ENCODE measurements at places on chromosomes 5 and 9.

DNA sequence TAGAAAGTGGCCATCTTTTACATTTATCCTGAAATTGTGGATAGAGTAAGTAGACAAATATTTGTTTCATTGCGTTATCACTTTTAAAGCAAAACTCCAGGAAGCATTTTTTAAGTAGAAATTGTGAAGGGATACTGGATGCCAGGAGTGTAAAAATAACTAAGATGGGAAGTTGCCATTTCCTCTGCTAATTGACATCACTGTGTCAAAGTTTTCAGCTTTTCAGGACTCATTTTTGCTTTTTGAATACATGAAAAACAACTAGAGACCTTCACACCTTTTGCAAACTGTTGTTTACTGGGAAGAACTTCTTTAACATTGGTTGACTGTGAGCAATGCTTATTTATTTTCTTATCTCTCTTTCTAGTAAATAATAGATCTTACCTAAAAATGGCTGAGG is 337.5 kb downstream of the NR2F1-AS1 start:
- DNase-seq, result no peak

GRCh38 chr5:133801955-133802751 is 166.3 kb downstream of the C5orf15 start:
- no peak for DNase-seq

DNA sequence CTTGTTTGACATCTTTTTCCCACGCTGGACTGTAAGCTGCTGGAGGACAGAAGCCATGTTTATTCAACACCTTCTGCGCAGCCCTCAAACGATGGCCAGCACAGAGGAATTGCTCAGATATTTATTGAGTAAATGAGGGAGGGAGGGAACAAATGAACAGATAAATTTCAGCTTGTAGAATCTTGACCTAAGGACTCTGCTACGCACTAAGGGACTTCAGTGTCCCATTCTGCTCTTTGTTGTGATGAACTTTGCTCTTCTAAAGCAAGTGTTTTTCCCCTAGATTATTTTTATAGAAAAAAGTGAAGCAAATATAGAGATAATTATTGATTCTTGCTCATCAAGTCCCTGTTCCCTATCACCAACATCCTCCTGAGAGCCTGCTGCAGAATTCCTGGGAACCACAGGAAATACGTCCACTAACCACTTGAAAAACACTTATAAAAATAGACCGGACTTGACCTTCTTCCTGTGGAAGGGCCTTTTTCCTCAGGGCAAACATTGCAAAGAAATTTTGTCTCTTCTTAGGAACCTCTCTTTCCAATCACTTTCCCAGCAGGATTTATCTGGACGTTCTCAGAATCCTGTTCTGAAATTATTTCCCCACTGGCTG is 54.9 kb downstream of the FGF1 start:
- DNase-seq, result no peak

DNA sequence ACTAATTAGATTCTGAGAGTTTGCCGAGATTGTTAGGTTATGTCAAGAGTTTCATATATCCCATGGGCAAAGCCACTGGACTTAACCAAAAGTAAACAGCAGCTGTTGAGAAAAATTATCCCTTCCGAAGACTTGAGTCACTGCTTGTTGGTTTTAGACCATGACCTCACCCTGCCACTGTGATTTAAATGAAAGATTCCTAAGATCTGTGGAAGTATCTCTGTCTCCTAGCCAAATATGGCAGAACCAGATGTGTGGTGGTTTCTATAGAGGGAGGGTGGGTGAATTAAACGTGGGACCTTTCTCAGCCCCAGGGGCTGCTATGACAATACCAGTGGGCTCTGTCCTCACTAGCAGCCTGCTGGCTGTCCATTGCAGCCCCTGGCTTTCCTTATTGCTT is 19.3 kb downstream of the DMRT3 start:
- no peak for DNase-seq

- DNase-seq, result peak; percentile 9
Measured at GRCh38 chr5:157106630-157107461, 2.0 kb downstream of the HAVCR2 start.

DNA sequence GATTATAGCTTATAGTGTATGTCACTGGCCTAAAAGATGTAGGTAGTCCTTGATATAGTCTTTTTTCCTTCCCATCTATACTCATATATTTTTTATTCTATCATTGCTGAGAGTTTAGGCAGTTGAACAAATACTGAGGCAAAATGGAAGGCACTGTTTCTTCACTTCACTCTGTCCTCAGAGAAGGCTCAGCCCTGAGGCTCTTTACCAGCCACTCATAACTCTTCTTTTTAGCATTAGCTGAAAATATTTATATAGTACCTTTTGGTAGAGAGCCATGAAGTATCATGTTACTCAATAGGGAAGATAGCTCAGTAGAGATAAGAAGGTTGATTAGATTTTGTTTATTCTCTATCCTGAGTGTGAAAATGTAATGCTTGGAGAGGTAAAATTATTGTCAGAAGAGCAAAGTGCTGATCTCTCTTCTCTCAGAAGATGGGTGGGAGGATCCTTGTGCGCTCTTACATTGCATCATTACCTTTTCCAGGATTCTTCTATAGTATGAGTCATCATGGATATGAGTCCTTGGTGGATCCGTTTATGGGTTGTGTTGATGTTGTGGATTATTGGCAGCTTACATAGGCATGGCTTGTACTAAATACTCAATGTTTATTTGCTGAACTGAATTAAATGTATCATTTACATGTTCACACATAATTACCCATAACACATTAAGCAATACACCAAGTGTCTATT is 88.1 kb downstream of the ANXA1 start:
- no peak for DNase-seq

DNA sequence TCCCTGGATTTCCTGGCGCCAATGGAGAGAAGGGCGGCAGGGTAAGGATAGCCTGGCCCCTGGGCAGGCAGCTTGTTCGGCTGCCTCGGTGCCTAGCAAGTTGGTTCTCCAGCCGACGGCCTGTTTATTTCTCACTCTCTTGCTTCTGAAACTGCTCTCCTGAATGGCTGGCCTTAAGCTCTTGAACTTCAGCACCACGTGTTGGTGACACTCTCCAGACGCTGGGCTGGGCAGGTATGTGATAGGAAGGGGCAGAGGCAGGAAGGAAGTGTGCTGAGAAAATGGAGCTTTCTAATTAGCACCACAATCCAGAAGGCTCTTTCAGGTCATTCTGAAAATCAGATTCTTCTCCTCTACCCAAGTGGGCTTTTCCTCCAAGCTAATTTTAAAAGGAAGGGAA is 91.4 kb upstream of the FCN2 start:
- DNase-seq, result no peak

- DNase-seq, result no peak
Measured at GRCh38 chr9:1708219-1708618, 306.9 kb upstream of the SMARCA2 start.

GRCh38 chr5:139052975-139053374 is 145.2 kb downstream of the SIL1 start:
- no peak for DNase-seq

- no peak for DNase-seq
Measured at GRCh38 chr9:128169925-128170324, 9.9 kb downstream of the BBLN start.

GRCh38 chr9:18923167-18923566 is 109.8 kb downstream of the SAXO1 start:
- DNase-seq, result no peak

GRCh38 chr9:107620801-107621200 is 131.2 kb upstream of the KLF4 start:
- no peak for DNase-seq

Data from activated naive CD4-positive, alpha-beta T cell treated with Interleukin-2 at 50 U/mL for 16 hours (primary cell).